Left forelimb (tissue), 1 donor: ENCODE measurements at places on chromosomes 4 and X.

GRCh38 chr4:93409035-93409434 is 419.5 kb upstream of the ATOH1 start:
- no peak for DNase-seq

- no peak for DNase-seq
Measured at GRCh38 chr4:110795971-110796370, 173.1 kb upstream of the PITX2 start.

DNA sequence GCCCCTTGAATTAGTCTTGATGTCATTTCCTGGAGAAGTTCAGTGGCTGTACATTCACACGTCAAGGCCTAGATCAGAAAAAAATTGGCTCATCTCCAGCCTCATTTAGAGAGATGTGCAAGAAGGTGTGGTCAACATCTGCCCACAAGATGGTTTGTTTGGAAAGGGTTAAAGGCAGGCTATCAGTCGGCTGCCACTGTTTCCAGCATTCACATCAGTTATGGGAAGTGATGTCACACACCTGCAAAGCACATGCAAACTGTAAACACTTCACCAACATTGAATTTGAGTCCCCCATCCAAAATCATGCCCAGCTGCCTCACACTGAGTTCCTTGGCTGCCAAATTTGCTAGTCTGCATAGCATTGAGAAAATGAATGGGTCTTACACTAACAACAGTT is 498.3 kb upstream of the INTU start:
- no peak for DNase-seq

DNA sequence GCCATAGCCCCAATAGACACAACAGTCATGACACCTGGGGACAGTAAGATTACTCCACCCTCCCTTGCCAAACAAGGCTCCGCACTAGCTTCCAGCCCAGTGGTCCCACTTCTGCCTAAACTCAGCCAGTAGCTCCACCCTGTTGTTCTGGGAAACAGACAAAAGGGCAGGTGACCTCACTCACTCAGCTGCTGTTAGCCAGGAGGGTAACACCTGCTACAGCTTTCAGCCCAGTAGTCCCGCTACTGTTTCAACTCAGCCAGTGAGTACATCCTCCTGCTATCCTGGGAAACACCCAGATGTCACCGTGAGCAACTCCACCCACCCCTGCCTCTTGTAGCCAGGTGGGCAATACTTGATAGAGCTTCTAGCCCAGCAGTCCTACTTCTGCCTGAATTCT is 162.7 kb upstream of the CPXCR1 start:
- DNase-seq: no peak
